ENCODE measurements at places on chromosomes 5 and 9.

- DNase-seq, result no peak
Observed at GRCh38 chr5:7882926-7883325, 14.0 kb downstream of the MTRR start.

DNA sequence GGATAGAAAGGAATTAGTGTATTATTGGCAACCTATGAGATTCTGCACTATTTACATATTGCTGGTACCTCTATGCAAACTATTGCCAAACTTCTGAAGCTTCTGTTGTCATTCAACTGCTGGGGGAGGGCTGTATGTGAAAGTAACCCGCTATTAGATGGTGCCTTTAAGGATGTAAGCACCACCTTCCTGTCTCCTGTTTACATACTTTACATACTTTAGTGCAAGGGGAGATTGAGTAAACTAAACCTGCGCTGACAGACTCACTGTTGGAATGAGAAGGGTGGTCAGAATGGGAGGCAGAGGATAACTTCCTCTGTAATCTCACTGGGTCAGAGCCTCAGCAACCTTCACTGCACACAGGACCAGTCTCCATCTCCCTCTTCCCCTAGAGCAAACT is 123.8 kb downstream of the NR3C1 start:
- no peak for DNase-seq

DNA sequence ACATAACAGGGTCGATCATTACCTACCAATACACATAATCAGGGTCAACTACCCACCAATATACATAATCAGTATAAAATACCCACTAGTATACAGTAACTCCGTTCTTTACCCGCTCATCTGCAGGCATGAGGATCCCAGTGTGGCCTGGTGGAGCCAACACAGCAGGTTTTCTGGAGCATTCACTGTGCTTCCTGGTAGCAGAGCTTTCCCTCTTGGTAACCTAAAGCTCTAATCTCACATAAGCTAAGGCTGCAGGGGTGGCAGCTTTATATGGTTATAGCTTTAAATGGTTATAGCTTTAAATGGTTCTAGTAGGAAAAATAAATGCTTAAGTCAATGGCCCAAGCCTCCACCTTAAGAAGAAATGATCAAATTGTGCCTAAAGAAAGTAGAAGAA is 11.9 kb downstream of the LCN1 start:
- no peak for DNase-seq

GRCh38 chr9:120326049-120326693 is 253.8 kb downstream of the CDK5RAP2 start:
- DNase-seq, result peak; percentile 8

GRCh38 chr5:177607115-177607451 is 7.2 kb downstream of the B4GALT7 start:
- no peak for DNase-seq

- no peak for DNase-seq
Observed at GRCh38 chr5:54663866-54664265, 146.3 kb downstream of the SNX18 start.

GRCh38 chr9:93416530-93417235 is 34.8 kb upstream of the FAM120A start:
- DNase-seq, result no peak

- DNase-seq, result no peak
Observed at GRCh38 chr5:143186623-143187022, 216.9 kb downstream of the NR3C1 start.

DNA sequence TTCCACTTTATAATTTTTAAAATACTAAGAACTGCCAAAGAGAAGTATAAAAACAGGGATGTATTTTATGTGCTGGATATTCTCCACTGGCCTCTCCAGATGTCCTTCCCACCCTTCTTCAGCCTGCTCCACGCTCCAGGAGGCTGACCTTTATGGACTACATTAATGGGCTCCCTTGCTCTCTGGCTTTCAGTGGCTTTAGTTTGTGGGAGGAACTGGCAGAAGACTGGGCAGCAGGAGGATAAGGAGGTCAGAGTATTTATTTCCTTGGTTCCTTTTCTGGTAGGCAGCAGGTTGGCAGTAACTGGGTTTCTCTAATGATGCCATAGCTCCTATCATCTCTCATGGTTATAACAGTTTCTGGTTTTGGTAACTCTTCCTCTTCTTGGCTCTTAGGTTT is 133.9 kb downstream of the PAM start:
- no peak for DNase-seq

- no peak for DNase-seq
Observed at GRCh38 chr5:51599587-51599986, 216.3 kb downstream of the ISL1 start.

- DNase-seq, result no peak
Observed at GRCh38 chr5:138339091-138339456, 1.0 kb downstream of the FAM53C start.

DNA sequence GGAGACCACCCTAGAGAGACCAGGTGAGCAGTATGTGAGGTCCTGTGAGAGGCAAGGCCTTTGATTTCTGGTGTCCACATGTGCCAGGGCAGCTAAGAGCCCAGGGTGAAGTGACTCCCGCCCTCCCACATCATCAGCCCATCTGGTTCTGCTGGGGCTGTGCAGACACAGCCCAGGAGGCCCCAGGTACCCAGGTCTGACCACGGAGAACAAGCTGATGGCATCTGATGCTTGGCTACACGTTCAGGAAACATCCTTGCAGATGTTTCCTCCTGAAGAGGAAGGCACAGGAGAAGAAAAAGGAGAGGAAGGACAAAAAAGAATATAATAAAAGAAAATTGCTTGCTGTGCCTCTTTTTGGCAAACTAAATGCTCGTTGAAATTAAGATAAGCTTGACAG is 225.8 kb downstream of the PAX5 start:
- no peak for DNase-seq
